ENCODE measurements at places on chromosomes 2 and 18.

DNA sequence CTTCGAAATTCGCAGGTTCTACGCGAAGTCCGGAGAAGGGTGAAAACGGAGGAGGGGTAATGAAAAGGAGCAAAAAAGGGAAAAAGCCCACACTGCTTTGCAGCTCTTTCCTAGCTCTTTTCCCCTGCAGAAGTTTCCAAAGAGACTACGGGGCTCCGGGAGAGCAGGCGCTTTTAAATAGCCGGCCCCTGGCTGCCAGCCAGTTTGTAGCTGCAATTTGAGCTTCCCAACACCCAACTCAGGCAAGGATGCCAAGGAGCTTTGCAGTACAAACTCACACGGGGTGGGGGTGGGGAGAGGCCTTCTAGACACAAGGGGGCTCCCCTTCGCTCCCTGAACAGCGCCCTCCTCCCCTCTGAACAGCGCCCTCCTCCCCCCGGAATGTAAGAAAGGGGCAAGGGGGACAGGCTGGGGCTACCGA lies at the start of gene IGFBP5:
Gene IGFBP5, minus strand, starts transcription at position 149 of the 421 bp plus-strand sequence. CDS start 774 bp downstream, outside the sequence.
- peaks cover 29% of the 10 kb centered on the region for H3K27me3 ChIP-seq
- H3K27ac ChIP-seq, result no peak within 1 kb of the TSS
- no peaks in the 10 kb centered on the region for H3K36me3 ChIP-seq
- no peak for DNase-seq

DNA sequence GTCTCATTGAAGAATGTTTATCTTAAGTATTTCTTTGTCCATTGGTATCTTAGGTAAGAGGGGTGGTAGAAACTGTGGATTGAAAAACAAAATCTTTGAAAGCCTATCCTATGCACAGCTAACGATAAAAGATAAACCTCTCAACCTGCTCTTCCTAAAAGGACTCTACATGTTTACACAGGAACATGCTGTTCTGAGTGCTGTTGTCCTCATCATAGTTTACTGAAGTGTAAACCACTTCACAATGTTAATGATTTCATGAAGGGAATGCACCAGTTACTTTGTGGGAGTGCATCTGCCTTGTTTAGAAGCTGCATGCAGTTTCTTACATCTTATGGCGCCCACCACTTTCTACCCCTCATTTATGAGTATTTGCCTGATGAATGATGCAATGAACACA lies 1.2 kb downstream of the ACMSD start:
- no peaks in the 10 kb centered on the region for H3K27me3 ChIP-seq
- no peaks in the 10 kb centered on the region for H3K36me3 ChIP-seq
- no peak for DNase-seq
- H3K4me1 ChIP-seq, result no peaks in the 10 kb centered on the region
- H3K4me3 ChIP-seq, result no peak overlapping the region

DNA sequence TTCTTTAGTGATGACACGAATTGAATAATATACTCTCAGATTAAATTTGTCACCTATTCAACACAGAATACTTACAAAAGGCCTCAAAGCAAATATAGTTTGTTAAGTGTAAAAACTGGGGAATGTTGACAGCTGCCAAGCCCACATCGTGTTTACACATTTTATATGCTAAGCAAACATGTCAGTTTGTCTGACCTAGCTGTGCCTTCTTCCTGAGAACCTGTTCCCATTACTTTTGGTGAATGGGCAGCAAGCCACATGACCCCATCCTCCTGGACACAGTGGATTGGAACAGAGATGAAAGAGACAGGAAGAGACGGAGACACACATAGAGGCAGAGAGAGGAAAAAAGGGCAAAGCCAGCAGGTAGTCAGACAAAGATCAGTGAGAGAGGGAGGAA lies 22.9 kb upstream of the CUL3 start:
- H3K4me3 ChIP-seq, result no peak overlapping the region
- H3K27ac ChIP-seq, result no peak overlapping the region
- no peaks in the 10 kb centered on the region for H3K36me3 ChIP-seq
- no peaks in the 10 kb centered on the region for H3K27me3 ChIP-seq
- no peaks in the 10 kb centered on the region for H3K4me1 ChIP-seq

DNA sequence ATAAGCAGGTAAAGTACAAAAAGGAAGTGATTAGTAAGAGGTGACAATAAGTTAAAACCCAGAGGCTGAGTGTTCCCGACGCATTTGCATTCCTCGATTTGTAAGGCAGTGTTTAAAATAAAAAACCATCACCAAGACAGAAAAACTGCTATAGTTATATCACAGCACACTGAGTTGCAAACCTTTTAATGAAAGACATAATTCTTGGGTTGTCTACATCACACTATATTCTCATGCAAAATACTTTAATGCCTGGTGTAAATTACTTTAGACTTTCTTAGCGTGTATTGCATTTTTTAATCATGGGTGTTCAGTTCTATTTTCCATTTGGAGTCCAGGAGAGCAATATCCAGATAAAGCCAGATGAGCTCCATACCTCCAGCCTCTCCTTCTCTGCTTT lies 458.5 kb downstream of the MTX2 start:
- H3K4me1 ChIP-seq, result no peaks in the 10 kb centered on the region
- no peak for DNase-seq
- no peaks in the 10 kb centered on the region for H3K36me3 ChIP-seq
- H3K4me3 ChIP-seq, result no peak overlapping the region
- H3K27ac ChIP-seq, result no peak overlapping the region

DNA sequence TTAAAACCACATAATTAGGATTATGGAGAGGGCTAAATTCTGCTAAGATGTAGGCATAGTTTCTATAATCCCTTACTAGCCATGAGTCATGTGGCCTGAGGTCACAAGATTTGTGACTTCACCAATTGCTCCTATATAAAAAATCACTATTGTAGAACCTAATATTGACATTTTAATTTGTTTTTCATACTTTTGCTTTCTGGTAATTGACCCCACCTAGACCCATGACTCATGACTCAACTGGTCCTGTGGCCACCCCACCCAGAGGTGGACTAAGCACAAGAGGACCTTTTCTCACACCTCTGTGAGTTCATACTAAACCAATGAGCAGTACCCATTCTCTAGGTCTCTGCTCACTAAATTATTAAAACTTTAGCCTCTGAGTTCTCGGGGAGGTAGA lies 1567.5 kb upstream of the LRRTM1 start:
- no peak overlapping the region for H3K27ac ChIP-seq
- H3K4me3 ChIP-seq, result no peak overlapping the region
- no peak for DNase-seq
- H3K27me3 ChIP-seq, result no peaks in the 10 kb centered on the region

DNA sequence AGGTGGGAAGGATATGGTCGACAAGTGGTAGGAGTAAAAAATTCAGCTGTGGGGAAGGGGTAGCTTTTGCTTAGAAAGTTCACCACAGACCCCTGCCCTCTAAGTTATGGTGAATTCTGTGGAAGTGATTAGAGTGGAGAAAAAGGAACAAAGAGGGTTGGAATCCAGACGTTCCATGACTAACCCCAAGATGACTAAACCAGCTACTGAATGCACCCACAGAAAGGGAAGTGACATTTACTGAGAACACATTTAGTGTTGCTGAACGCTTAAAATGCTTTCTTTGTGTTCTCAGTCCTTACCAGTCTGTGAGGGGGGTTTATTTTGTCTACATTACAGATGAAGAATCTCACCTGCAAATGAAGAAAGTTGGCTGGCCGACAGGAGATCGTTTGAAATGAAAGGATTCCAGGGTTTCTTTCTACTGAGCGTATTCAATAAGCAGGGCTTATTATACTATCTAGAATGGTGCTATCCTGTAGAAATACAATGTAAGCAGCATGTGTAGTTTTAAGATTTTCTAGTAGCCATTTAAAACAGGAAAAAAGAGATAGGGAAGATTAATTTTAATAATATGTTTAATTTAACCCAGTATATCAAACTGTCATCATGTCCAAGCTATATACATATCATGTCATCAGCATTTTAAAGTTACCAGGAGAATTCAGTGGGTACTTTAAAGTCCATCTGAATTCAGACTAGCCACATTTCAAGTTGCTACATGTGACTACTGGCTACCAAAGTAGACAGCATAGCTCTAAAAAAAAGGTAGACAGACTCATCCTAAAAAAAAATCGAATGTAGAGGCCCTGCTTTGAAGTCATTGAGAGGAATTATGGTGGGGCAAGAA lies 60.1 kb downstream of the LIMS1 start:
- no peak overlapping the region for H3K4me3 ChIP-seq
- H3K4me1 ChIP-seq, result peaks cover 12% of the 10 kb centered on the region

- H3K4me3 ChIP-seq, result no peak overlapping the region
- no peak for DNase-seq
- H3K36me3 ChIP-seq, result no peaks in the 10 kb centered on the region
- H3K27ac ChIP-seq, result no peak overlapping the region
Observed at GRCh38 chr2:34652636-34653035, 1053.5 kb upstream of the FAM98A start.

- H3K4me1 ChIP-seq, result no peaks in the 10 kb centered on the region
- DNase-seq, result no peak
- no peak overlapping the region for H3K4me3 ChIP-seq
- no peaks in the 10 kb centered on the region for H3K36me3 ChIP-seq
- no peak overlapping the region for H3K27ac ChIP-seq
Observed at GRCh38 chr2:228407821-228408220, 226.3 kb upstream of the SPHKAP start.

DNA sequence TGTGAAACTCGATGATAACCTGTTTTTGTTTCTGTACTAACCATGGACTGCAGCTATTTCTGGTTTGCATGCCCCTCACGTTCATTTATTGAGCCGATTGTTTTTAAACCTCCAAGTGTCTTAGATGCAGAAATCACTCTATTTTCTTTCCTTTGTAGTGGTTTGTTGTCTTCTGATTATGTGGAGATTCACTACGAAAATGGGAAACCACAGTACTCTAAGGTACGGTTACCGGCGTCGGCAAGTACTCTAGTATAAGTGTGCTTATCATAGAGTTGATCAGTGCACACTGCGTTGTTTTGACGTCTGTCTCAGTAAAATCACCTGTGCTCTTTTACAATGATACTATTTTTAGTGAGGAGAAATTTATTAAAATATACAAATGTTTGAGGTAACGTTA lies 87.4 kb downstream of the ADAM23 start:
- no peak overlapping the region for H3K4me3 ChIP-seq
- H3K27me3 ChIP-seq, result no peaks in the 10 kb centered on the region
- no peaks in the 10 kb centered on the region for H3K36me3 ChIP-seq
- H3K4me1 ChIP-seq, result peaks cover 4% of the 10 kb centered on the region
- no peak for DNase-seq
- no peak overlapping the region for H3K27ac ChIP-seq

- H3K36me3 ChIP-seq, result no peaks in the 10 kb centered on the region
- DNase-seq, result no peak
- H3K27ac ChIP-seq, result no peak overlapping the region
- H3K27me3 ChIP-seq, result no peaks in the 10 kb centered on the region
Observed at GRCh38 chr2:224059178-224059577, 20.1 kb upstream of the SERPINE2 start.

GRCh38 chr2:5951471-5951870 lies 259.3 kb downstream of the SOX11 start:
- H3K36me3 ChIP-seq, result no peaks in the 10 kb centered on the region
- no peak overlapping the region for H3K4me3 ChIP-seq
- no peaks in the 10 kb centered on the region for H3K4me1 ChIP-seq
- no peak overlapping the region for H3K27ac ChIP-seq
- H3K27me3 ChIP-seq, result no peaks in the 10 kb centered on the region

DNA sequence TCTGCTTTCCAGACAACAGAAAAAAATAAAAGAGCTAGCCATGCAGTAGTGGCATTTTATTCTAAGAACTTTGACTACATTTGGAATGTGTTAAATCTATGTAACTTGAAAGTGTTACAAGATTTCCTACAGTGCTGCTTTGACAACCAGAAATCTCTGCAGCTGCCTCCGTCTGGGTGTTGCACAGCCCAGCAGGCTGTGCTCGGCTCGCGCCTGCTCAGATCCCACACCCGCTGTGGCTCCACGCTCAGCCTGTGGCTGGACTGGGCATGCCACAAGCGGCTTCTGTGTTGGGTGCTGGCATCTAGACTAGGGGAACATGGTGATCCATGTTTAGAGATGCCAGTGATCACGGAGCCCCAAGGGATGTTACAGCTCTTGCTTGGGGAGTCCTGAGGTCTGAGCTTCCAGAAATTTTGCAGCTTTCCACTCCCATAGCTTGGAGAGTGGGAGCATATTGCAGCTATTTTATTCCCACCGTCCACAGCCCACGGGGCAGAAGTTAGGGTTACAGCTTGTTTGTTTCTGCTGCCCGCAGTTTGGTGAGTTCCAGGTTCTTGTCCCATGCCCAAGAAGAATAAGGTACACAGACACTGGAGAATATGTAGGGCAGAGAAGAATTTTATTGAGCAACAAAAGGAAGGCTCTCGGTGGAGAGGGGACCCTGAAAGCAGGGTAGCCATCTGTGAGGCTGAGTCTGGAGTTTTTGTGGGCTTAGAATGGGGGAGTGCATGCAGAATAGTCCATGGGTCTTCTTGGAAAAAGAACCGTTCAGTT lies 44.1 kb downstream of the FAM171B start:
- H3K4me3 ChIP-seq, result no peak overlapping the region
- no peak for DNase-seq
- no peaks in the 10 kb centered on the region for H3K36me3 ChIP-seq
- H3K27ac ChIP-seq, result no peak overlapping the region
- H3K27me3 ChIP-seq, result no peaks in the 10 kb centered on the region
- no peaks in the 10 kb centered on the region for H3K4me1 ChIP-seq

- no peaks in the 10 kb centered on the region for H3K4me1 ChIP-seq
- DNase-seq, result no peak
- H3K36me3 ChIP-seq, result no peaks in the 10 kb centered on the region
- no peak overlapping the region for H3K27ac ChIP-seq
- H3K27me3 ChIP-seq, result no peaks in the 10 kb centered on the region
Observed at GRCh38 chr2:85672456-85672855, 4.5 kb upstream of the SFTPB start.

- no peak overlapping the region for H3K4me3 ChIP-seq
- H3K27me3 ChIP-seq, result no peaks in the 10 kb centered on the region
- H3K27ac ChIP-seq, result no peak overlapping the region
- no peak for DNase-seq
- H3K36me3 ChIP-seq, result no peaks in the 10 kb centered on the region
- no peaks in the 10 kb centered on the region for H3K4me1 ChIP-seq
Observed at GRCh38 chr18:79572848-79573451, 106.7 kb upstream of the CTDP1 start.

DNA sequence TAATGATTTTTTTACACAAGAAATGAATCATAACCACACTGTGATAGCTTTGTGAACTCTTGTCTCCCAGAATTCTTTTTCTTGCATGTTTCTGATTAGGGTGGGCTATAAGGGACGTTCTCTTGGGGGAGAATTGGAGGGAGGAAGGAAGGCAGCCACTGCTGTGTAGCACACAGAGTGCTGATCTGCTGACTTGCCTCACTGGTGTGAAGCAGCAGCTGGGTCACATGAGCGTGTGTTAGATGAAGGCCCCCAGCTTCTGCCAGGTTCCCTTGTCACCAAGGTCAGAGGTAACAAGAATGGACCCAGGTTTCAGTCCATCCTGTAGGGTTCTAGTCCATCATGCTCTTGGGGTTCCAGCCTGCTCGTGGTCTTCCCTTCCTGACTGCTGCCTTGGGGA lies 107.4 kb upstream of the GLI2 start:
- no peak overlapping the region for H3K4me3 ChIP-seq
- no peaks in the 10 kb centered on the region for H3K4me1 ChIP-seq
- no peaks in the 10 kb centered on the region for H3K27me3 ChIP-seq
- H3K27ac ChIP-seq, result no peak overlapping the region
- no peaks in the 10 kb centered on the region for H3K36me3 ChIP-seq

GRCh38 chr2:205714058-205714776 lies 31.9 kb downstream of the NRP2 start:
- DNase-seq, result no peak
- H3K4me1 ChIP-seq, result no peaks in the 10 kb centered on the region
- H3K4me3 ChIP-seq, result no peak overlapping the region
- no peak overlapping the region for H3K27ac ChIP-seq
- no peaks in the 10 kb centered on the region for H3K27me3 ChIP-seq

Measured in CD8-positive, alpha-beta memory T cell (primary cell).